ENCODE measurements at places on chromosomes 16 and 17.

- no peak for DNase-seq
Measured at GRCh38 chr16:24626256-24626655, 86.9 kb downstream of the RBBP6 start.

DNA sequence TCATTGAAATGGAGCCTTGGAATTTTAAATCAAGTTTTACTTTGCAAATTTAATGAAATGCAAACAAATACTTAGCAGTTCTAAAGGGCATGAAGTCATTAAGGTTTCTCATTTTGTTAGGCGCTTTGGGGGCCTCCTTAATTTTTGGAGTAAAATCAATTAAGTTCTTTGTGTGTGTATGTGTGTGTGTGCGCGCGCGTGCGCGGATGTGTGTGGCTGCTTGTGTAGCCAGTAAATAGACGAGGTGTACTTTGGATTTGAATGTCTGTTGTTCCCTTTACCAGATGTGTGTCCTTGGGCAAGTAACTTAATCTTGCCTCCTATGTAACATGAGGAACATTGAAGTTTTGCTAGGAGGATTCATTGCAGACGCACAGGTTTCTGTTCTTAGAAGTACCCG, 1051.4 kb upstream of the EEF2KMT start:
- DNase-seq: no peak

DNA sequence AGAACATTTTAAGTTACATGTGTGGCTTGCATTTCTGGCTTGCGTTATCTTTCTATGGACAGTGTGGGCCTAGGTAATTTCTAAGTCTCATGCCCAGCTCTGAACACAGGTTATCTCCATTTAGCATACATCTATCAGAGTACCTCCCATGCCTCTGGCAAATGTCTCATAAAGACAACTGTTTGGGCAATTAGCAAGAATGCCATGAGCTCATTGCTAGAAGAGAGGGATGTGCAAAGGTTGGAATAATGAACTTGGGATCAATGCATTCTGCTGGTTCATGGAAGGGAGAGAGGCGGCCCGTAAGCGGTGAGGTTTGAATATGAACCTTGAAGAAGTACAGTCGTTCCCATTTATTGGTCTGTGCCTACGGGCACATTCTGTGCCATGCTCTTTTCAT, 14.4 kb downstream of the SYT17 start:
- DNase-seq: no peak

GRCh38 chr16:86578611-86579267, 390 bp downstream of the FOXL1 start:
- DNase-seq: no peak

DNA sequence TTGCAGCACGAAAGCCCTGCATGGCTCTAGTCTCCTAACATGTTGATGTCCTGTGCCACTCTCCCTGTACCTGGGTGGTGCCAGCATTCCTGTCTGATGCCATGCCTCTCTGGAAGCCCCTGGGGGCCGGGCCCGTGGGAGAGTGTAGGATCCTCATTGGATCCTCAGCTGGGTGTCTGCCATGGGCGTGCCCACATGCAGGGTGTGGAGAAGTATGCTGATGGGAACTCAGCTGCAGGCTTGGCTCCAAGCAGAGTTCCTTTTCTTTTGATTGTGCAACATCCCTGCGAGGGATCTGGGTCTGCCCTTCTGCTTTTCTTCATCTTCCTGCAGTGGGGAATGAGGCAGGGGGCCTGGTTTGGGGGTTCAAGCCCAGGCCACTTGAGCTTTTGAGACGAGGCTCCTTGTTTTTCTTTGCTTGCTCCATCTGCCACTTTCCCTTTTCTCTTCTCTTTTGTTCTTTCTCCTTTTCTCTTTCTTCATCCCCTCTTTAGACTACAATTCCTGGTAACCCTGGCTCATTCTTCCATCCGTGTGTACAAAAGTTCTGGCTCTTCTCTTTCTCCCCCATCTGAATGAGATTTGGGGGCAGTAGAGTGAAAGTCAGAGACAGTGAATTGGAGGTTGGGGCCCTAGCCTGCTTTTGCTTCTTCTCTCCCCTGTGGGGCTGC, 32.9 kb downstream of the KSR1 start:
- no peak for DNase-seq

GRCh38 chr17:40070709-40071312, 8.0 kb downstream of the THRA start:
- no peak for DNase-seq

Data from T-helper 1 cell (primary cell).